Activated CD4-positive, alpha-beta T cell treated with anti-CD3 and anti-CD28 coated beads, Interleukin-2, amount 50 U/mL, for 24 hours (primary cell): ENCODE measurements at places on chromosomes 12 and 14.

- DNase-seq: no peak
Observed at GRCh38 chr12:22641353-22642053, 16.5 kb downstream of the ETNK1 start.

- no peak for DNase-seq
Observed at GRCh38 chr12:121713793-121714192, 1.2 kb downstream of the TMEM120B start.

DNA sequence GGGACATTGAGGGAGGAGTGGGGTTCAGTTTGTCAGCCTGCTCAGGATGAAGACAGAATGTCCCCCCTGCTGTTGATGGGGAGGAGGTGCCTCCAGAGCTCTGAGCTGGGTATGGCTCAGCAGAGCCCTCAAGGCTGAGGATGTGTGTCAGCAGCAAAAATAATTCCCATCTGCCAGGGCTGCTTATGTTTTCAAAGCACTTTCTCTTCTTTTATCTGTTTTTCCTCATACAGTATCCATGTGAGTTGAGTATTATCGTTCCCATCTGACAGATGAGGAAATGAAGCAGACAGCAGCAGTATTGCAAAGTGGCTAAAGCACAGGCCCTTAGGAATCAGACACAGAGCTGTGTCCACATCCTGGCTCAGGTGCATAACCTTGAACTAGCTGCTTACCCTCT, 94.1 kb downstream of the SLC8A3 start:
- DNase-seq: no peak

DNA sequence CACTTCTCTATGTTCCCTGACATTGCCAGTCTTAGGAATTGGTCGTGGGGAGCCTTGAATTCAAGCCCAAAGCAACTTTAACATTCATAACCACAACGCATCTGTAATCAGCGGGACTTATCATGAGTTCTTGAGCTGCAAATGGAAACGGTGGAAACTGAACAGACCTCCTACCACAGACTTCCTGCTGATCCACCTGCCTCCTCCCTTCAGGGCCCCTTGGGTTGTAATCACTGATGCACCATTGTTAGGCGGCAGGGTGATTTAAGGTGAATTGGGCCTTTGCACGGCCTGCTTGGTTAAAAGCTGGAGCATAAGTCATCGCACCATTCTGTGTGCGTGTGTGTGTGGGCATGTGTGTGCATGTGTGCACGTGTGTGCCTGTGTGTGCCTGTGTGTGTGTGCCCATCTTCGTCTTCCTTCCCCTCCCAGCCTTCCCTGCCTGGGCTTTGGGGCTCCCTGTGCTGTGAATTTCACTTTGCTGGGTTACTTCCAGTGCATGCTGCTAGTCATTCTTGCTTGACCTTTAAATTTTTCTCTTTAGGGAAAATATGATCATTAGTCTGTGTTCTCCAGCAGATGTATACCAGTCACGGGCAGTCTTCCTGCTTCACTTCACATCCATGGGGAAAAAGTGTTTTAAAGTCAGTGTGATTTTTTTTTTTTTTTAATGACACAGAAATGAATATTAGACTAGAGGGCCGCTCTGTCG, 29.1 kb downstream of the CHST11 start:
- DNase-seq: no peak

DNA sequence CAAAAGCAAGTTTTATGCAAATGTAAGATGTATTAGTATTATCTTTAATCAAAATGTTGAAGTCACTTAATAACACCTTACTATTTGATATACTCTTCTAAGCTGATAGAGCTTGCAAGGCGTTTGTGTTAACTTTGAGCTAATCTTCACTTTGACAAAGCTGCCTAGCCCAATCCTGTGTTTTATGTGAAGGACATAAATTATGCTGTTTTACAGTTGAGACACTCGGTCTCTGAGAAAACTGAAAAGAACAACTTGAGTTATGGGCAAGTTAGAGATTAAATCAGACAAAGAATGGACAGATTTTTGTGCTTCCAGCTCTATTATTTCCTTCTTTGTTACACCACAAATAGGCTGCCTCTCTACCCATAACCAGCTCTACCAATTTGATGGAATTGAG, 42.0 kb upstream of the DAAM1 start:
- no peak for DNase-seq

DNA sequence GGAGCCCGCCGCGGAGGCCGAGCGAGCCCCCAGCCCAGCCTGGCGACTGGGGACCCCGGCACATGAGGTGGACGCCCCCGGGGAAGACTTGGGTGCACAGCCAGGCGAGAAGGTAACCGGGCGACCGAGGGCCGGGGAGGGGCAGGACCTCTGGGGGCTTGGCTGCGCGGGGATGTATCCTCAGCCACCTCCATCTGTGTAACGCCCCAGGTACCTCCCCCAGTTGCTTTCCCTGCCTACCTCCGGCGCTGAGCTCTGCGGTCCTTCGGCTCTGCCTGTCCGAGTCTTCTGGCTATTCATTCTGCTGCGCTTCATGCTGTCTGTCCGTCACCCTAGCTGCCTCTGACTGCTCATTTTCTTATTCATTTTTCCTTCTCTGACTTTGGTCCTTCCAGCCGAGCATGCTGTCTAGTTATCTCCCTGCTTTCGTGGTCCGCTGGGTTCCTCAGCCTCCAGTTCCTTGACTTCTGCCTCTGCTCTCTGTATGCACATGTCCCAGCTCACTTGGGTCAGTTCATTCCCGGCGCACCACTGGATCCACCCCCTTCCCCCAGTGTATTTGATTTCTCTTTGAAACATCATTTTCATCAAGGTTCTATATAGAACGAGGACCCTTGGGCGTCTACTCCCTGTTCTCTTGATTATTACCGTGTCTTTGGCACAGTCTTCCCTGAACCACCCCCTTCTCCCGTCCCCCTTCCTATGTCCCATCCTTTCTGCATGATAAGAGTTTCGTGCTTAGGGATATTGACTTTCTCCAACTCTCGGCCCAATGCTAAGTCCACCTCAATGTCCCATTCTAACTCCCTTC, 612 bp downstream of the PHC1 start:
- peak; percentile 32 for DNase-seq

DNA sequence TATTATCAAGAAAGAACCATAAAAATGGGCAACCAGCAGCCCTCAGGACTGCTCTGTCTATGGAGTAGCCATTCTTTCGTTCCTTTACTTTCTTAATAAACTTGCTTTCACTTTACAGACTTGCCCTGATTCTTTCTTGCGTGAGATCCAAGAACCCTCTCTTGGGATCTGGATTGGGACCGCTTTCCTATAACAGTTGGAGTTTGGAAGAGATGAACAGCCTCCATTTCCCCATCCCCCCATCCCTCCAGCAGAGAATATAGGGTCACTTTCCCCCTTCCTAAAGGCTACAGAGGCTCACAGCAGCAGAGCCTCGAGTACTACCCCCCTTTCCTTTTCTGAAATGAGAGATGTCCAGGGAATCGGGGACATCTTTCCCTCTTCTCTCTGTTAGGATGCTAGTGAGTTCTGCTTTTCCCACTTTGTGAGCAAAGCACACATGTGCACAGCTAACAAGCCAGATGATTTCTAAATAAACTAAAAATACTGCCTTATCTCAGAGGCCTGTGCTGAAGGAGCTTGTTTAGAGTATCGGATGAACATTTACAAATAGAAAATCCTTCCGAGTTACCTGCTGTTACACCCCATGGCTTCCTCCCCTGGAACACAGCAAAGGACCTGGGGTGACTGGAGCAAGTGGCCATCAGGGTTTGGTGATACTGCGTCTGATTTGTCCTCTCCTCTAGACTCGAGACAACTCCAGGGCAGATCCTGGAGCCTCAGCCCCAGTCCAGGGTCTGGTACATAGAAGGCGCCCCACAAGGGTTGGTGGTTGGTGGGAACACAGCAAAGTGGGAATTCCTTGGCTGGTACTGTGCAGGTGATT, 144.2 kb downstream of the SLC38A6 start:
- no peak for DNase-seq

- no peak for DNase-seq
Observed at GRCh38 chr12:6404390-6404789, 20.4 kb downstream of the LTBR start.

DNA sequence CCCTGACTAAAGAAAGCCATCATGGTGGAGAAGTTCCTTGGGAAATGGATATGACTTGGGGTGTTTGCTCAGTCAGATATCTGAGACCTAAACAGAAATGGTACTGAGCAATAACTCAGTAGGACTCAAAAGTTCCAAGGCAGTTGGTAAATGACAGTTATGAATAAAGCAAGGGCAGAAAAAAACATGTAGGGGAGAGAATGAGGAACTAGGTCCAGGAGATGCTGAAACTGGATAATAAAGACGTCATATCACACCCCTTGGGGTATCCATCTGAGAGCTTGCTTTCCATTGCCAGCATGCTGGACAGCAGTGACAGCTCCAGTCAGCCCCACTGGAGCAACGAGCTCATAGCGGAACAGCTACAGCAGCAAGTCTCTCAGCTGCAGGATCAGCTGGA, 37.5 kb downstream of the RPGRIP1 start:
- no peak for DNase-seq

GRCh38 chr14:97319691-97320090, 522.5 kb downstream of the VRK1 start:
- DNase-seq: no peak

DNA sequence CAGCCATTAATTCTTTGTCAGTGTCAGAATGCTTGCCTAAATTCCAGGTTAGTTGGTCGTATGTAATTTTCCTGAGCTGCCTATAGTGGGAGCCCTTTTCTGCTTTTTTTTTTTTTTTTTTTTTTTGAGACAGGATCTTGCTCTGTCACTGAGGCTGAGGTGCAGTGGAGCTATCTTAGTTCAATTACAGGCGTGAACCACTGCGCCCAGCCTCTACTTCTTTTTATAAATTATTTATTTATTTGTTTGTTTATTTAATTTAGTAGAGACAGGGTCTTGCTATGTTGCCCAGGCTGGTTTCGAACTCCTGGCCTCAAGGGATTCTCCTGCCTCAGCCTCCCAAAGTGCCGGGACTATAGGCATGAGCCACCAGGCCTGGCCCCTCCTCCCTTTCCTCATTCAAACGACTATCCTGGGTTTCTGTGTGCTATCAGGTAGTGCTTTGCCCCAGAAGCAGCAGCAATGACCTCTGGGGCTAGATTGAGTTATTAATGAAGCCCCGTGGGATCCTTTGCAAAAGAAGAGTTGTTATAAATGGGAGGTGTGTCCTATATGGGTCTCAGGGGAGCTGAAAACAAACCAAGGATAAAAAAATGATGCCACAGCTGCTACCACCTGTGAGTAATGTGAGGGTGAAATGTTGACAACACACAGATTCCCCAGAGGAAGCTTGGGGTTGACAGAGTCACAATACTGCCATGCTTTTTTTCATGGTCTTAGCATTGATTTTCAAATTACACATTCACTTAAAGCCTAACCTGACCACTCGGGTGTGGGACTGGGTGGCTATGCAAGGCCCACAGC, 34.6 kb upstream of the NFKBIA start:
- no peak for DNase-seq

DNA sequence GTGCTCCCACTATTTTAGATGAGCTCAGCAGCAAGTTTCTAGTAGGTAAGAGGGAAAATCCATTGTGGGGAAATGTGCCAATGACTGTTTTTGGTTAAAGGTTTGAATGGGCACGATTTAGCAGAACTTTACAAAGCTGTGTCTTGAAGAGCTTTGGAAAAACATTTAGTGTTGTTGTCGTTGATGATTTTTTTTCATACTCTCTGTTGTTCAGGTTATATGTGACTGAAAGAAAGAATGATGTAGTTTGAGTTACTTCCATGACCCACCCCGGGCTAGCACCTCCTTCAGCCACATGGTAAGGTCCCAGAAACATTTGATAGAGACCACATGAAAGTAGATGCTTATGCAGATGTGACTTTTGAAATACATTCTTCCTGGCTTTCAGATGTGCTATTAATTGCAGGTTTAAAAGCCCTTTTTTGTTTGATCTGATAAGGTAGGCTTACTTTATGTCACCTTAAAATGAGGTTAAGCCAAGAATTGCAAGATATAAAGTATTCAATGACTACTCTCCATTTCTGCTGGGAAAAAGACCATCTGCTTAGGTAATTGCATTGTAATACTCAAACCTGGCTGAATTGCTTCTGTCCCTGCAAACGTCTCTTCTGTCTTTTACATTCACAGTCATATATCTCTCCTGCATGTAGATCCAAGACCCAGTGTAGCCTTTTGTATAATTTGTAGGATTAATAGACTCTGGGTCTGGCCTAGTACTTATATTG, 250.6 kb downstream of the RGS6 start:
- no peak for DNase-seq
